Anterior cingulate cortex (tissue), 58 donors: ENCODE measurements at places on chromosomes 7 and 10.

- DNase-seq = no peak
These were observed 661 bp downstream of the HECTD2 start for GRCh38 chr10:91410638-91411371.

DNA sequence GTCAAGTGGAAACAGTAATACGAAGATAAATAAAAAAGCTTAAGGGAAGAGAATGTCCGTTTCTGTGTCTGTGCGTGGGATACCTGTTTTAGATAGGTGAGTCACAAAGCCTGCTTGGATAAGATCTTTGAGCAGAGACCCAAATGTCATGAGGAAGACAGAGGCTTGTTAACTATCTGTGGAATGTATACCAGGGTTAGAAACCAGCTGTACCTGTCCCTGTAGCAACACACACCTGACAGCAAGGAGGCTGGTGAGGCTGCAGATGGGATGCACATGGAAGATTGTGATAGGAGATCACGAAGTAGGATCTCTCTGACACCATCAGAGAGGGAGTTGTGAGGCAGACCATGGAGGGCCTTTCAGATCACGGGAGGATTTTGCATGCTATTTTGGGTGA, 105.3 kb downstream of the ARHGAP21 start:
- DNase-seq = no peak

- DNase-seq = no peak
These were observed 6.8 kb upstream of the LAT2 start for GRCh38 chr7:74202841-74203556.

GRCh38 chr10:85868627-85869499, 497.7 kb downstream of the GRID1 start:
- DNase-seq = no peak

DNA sequence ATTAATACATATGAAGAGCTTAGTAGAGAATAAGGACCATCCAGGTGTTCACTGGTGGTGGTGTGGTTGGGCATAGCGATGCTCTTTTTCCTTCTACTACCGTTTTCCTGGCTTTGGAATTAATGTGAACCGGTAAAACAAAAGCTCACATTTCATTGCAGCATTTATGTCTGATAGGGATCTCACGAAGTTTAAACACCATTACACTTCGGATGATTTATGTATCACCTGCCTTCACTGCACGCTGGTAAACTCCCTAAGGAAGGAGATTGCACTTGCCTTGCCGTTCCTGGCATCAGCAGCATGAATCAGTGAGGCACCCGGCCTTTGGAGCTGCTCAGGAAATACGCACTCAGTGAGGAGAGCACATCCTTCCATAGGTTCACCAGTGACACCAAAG, 47.5 kb downstream of the WIPF3 start:
- DNase-seq = no peak

DNA sequence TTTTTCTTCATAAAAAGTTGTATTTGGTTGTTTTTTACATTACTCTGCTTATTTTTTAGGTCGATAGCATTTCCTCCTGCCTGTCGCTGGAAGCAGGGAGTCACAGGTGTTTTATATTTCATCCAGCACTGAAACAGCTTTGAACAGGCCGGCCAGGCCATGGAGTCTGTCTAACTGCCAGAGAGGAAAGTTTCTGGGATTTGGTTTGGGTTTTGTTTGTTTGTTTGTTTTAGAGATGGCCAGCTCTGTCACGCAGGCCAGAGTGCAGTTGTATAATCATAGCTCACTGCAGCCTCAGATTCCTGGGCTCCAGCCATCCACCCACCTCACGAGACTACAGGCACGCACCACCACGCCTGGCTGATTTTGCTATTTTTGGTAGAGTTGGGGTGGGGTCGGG, 23.4 kb downstream of the PROSER2 start:
- DNase-seq = no peak
